ENCODE measurements at places on chromosomes 5 and 9.

DNA sequence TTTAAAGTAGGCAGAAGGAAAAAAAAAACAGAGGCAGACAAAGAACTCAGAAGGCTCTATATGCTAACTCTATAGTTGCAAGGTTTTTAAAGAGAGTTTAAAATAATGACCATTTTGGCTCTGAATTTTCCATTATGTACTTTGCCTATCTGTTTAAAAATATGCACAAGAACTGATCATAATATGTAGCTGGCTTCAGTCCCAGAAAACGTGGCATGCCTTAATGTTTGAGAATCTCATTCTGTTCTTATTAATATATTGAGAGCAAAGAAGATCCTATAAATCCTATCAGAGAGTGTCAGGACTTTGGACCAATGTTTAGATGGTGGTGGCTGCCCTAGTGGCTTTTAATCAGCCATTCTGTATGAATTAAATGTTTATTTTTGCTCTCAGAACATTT lies 121.5 kb downstream of the JMY start:
- DNase-seq, result no peak

GRCh38 chr5:66004216-66004615 lies 77.8 kb downstream of the ERBIN start:
- no peak for DNase-seq

GRCh38 chr9:78325343-78325742 lies 28.4 kb downstream of the PSAT1 start:
- peak; percentile 7 for DNase-seq

GRCh38 chr5:127959152-127959764 lies 124.3 kb upstream of the SLC12A2 start:
- peak; percentile 76 for DNase-seq

- no peak for DNase-seq
Measured at GRCh38 chr5:154002511-154003020, 36.1 kb downstream of the FAM114A2 start.

GRCh38 chr9:80501635-80502034 lies 929.9 kb downstream of the TLE4 start:
- DNase-seq, result no peak

DNA sequence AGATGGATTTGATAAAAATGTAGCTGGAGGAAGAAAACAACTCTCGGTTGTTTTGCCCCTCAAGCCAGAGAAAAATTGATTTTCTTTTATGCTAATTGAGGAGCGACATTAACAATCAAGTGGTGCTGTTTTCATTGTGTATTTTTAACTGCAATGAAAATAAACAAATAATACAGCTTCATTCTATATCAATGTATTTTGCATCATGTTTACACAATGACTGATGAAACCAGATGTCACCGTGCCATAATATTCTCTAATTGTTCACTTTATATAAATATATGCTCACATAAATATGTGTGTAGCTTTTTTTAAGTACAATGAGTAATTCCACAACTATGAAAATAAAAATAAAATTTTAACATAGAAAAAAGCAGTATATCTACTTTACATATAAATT lies 139.0 kb upstream of the PRDM9 start:
- no peak for DNase-seq

DNA sequence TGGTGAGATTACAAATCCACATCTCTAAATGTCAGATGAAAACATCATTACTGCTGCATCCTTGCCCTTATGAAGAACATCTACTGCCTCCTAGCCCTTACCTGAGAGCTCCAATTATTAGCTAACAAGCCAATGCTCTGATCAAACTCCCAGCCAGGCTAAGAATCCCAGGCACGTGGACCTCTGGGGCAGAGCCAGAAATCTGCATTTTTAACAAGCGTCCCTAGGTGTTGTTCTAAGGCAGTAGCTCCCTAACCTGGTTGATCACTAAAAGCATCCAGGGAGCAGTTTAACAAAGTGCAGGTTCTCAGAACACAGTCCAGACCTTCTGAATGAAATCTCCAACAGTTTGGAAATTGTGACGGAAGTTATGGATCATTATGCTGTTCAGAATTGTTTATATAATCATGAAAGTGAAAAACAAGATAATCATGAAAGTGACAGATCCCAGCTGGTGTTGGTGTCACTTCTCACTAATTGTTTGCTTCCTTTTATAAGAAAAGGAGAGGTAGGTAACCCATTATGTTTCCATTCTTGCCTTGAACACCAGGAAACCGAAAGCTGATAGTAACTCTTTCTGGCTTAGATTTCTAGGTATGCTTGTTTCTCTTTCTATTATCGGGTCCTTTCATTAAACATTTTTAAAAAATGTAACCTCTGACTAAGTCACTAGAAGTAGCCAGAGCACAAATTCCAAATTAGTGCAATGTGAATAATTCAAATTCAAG lies 216.5 kb upstream of the NR4A3 start:
- DNase-seq, result no peak

DNA sequence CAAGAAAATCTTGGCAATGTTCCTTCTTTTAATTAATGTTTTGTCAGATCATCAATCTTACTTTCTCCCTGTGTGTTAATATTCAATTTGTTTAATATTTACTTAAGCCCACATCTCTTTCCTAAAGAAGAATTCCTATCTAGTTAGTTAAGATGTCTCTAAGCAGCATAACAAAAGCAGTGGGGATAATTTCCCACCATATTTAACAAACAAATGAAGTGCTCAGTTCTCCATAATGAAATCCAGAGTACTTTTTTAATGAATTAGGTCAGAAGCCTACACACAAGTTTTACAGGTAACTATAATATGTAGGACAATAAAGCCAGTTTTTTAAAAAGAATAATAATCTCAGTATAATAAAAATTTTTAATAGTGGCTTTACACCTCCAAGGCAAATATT lies 1918.8 kb downstream of the EFNA5 start:
- DNase-seq, result no peak

DNA sequence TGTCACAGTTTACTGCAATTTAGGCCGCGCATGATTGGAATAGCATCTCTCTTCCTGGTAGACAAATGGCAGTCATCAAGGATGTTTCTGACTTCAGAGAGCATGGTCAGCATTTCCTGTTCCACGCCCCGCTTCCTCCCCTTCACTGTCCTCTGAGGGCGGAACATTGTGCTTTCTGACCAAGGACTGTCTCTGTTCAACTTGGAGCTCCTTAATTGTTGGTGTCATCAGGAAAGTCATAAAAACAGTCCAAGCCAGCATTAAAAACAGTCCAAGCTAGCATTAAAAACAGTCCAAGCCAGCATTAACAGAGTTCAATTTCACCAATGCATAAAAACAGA lies 301.3 kb upstream of the IRX4 start:
- no peak for DNase-seq

All from brain pericyte (primary cell).